ENCODE measurements at places on chromosomes 5 and 9.
A peak's percentile ranks its signal among the peaks of the same experiment; 100 is the strongest.

- DNase-seq = no peak
These were observed 343.2 kb downstream of the ACTL7B start for GRCh38 chr9:108512426-108513173.

GRCh38 chr9:79776581-79776980 is 204.8 kb downstream of the TLE4 start:
- DNase-seq = no peak

GRCh38 chr5:168467755-168468330 is 18.4 kb upstream of the RARS1 start:
- no peak for DNase-seq

- no peak for DNase-seq
These were observed 70.3 kb downstream of the CTSL start for GRCh38 chr9:87796196-87796595.

DNA sequence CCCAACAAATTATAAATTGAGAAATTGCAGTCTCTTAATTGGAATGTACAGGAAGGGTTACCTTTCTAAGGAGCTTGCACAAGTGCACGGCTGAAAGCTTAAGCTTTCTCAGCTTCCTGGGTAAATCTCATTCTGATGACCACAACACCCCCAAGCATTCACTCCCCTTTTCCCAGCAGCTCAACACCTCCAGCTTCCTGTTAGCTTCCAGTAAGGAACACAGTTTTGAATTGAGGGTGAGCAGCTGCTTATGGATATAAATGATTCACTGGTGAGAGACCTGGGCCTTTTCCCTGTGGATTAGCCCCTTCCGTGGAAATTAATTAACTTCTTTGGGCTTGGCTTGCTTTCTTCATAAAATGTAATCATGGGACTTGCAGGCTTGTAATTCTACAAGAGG is 101.2 kb downstream of the SLC28A3 start:
- no peak for DNase-seq

DNA sequence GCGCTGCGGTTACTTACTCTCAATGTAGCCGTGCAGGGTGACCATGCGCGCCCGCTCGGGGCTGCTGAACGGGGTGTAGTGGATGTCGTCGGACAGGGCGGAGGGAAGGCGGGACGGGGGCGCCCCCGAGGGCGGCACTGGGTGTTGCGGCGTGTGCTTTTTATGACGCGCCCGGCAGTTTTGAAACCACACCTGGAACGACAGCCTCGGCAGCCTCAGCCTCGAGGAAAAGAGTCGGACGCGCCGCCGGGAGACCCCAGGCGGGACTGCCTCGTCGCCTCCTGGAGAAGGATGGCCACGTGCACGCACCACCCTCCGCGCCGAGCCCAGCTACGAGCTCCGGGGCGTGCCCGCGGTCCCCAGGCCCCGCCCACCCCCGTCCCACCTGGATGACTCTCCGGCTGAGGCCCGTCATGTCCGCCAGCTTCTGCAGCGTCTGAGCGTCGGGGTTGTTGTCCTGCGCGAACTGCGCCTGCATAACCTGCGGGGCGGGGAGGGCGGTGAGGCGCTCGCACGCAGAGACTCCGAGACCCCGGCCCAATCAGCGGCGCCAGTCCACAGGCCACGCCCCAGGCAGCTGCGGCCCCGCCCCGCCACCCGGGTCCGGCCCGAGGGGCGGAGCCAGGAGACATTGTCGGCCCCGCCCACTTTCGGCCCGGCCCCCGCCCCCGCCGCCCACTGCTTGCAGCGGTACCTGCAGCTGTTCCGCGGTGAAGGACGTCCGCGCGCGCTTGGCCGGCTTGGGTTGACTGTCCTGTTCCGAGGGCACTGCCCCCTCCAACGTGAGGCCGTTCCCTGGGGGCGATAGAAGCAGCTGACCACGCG is 15.0 kb downstream of the LHX6 start:
- DNase-seq = peak; percentile 50

GRCh38 chr5:65066387-65067146 is 297.8 kb downstream of the CWC27 start:
- DNase-seq = no peak

GRCh38 chr5:97383996-97384395 is 200.9 kb upstream of the RIOK2 start:
- no peak for DNase-seq

- no peak for DNase-seq
These were observed 138.8 kb upstream of the WWC1 start for GRCh38 chr5:168152660-168153059.

DNA sequence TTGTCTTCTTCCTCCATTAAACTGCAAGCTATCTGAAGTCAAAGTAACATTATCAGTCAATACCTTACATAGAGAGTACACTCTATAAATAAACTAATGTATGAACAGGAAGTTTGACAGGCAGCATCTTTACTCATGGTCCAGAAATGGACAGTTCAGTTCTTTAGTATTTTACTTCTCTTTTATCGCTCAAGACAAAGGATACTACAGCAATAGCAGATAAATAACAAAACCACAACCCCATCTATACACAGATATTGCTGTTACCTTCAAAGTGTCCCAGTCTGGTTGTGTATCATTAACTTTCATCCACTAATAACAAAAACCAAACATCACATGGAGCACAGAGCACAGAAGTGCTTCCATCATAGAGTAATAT is 46.4 kb downstream of the SEMA5A start:
- no peak for DNase-seq

- DNase-seq = no peak
These were observed 26.9 kb upstream of the GALNT10 start for GRCh38 chr5:154163327-154164248.

DNA sequence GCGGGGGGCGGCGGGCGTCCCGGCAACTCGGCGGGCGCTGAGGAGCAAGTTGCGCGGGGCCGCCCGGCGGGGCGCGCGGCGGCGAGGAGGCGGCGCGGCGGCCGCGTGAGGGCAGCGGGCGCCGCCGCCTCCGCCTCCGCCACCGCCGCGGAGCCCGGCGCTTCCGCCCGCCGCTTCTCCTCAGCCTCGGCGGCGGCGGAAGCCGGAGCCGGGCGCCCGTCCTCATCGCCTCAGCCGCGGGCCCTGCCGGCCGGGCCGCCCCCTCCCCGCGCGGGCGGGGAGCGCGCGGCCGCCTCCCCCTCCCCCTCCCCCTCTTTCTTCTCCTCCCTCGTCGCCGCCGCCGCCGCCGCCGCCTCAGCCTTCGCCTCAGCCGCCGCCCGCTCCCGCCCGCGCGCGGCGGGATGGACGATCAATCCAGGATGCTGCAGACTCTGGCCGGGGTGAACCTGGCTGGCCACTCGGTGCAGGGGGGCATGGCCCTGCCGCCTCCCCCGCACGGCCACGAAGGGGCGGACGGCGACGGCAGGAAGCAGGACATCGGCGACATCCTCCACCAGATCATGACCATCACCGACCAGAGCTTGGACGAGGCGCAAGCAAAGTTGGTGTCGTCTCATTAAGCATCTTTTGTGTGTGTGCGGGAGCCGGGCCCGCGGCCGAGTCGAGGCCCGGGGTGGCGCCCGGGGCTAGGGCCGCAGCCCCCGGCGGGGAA is at the start of gene PBX3:
Gene PBX3, plus strand, starts transcription at position 321 of the 712 bp plus-strand sequence.
- peak; percentile 28 for DNase-seq

DNA sequence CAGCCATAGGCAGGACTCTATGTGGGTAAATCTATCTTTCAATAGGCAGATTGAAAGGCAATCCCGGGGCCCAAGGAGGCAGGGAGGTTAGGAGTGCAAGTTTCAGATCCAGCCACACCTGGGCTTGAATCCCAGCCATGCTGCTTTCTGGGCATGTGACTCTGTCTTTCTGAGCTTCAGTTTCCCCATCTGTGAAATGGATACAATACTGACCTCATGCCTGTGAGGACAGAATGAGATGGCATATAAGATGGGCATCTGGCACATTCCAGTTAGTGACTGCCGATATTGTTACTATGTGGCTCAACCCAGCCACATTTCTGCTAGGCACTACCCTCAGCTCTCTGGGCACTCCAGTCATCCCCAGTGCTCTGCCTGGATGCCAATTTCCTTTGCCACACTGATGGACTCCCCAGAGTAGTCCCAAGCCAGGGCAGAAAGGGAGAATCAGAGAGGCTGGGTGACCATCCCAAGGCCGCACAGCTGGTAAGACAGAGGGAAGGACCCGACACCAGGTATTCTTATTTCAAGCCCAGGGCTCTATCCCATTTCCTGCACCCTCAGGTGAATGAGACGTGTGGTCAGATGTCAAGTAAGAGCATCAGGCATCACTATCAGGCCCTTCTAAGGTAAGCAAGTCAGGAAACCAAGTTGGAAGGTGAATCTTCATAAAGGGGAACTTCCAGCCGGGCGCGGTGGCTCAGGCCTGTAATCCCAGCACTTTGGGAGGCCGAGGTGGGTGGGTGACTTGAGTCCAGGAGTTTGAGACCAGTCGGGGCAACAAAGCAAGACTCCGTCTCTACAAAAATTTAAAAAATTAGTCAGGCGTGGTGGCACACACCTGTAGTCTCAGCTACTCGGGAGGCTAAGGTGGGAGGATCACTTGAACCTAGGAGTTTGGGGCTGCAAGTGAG is 38.7 kb downstream of the SH3PXD2B start:
- DNase-seq = no peak

- no peak for DNase-seq
These were observed 802 bp downstream of the CCDC107 start for GRCh38 chr9:35658968-35659220.

GRCh38 chr5:91928754-91929521 is 545.8 kb upstream of the ARRDC3 start:
- DNase-seq = no peak

DNA sequence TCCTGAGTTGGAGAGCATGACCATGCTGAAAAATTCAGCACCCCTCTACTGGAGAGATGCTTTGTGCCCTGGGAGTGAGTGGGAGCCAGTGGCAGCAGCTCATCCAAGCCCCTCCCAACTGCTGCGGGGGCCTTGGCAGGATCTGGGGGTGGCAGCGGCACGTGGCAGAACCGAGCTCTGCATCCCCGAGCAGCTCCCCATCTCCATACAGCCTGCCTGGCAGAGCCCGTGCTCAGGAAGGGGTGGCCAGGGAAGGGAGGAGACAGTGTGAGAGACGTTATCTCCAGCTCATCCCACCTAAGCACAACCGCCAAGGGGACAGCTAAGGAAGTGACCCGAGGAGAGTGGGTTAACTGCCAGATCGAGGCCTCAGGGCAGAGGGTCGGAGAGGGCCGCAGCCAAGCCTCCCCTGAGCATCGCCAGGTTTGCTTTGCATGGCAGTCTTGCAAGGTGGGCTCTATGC is 17.2 kb upstream of the DPM2 start:
- no peak for DNase-seq

DNA sequence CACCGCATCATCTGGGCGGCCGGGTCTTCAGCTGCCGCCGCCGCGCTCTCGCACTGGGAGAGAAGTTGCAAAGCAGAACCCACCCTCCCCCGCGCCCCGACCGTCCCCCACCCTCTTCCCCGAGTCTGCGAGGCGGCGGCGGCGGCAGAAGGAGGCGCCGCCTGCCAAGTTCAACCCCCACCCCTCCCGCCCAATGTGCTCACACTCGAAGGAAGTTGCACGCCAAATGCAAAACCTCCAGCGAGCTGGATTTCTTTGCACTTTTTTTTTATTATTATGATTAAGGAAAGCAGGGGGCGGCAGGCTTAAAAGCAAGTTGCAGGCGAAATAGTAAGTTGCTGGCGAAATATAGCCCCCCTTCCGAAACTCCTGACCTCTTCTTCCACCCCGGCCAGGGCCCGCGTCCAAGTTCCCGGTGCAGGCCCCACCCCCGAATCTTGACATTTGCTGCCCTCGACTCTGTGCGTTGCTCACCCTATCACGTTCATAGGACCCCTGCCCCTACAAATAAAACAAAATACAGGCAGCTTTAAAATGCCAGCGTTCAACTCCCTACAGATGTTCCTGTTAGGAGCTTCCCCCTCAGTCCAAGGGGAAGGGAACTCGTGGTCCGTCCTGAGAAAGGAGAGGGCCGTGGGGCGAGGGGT is 1.1 kb upstream of the NR3C1 start:
- peak; percentile 46 for DNase-seq

GRCh38 chr5:8135742-8136141 is 266.8 kb downstream of the MTRR start:
- DNase-seq = no peak

DNA sequence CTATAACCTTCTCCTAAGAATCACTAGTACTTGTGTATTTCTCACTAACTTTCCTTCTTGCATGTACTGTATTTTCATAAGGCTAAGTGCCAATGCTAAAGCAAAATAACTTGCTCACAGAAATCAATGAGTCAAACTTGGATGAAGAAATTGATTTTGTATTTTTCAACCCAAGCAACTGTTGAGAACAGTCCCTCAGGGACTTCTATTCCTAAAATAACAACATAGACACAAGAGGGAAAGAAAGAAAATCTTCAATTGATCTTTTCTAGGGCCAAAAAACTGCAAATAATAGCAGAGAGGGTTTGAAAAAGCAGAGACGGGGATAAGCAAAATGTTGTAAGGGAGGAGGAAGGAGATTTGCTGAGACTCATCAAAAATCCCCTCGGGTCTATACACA is 69.8 kb downstream of the HABP4 start:
- no peak for DNase-seq

- no peak for DNase-seq
These were observed 145.1 kb upstream of the ADAMTS16 start for GRCh38 chr5:4995014-4995413.

DNA sequence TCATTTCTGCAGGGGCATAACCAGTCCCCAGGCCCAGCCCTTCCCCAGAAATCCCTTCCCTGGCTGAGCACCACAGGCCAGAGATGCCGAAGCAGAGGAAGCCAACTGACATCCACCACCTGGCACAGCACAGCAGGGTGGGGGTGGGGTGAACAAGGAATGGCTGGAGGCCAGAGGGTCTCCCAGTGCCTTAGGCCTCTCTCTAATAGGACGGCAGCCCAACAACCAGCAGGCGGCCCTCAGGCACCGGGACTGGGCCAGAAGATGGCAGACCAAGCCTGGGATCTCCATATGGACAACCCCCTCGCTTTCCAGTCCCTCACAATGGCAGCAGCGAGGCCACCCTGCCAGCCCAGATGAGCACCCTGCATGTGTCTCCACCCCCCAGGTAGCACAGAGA is 13.2 kb downstream of the PDLIM4 start:
- DNase-seq = no peak

GRCh38 chr9:70485273-70485858 is 70.9 kb upstream of the KLF9 start:
- no peak for DNase-seq

DNA sequence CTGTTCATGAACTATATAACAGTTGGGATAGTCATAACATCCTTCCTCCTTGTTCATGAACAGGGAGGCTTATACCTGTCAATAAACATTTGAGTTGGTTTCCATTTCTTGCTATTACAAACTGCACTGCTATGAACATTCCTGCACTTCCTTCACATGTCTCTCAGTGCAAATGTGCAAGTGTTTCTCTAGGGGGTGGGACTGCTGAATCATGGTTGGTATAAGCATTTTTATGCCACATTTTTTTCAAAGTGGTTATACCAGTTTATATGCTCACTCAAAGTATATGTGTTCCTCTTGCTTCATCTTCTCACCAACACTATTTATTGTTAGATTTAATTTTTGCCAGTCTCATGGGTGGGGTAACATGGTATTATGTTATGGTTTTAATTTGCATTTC is 25.8 kb upstream of the TPD52L3 start:
- no peak for DNase-seq

DNA sequence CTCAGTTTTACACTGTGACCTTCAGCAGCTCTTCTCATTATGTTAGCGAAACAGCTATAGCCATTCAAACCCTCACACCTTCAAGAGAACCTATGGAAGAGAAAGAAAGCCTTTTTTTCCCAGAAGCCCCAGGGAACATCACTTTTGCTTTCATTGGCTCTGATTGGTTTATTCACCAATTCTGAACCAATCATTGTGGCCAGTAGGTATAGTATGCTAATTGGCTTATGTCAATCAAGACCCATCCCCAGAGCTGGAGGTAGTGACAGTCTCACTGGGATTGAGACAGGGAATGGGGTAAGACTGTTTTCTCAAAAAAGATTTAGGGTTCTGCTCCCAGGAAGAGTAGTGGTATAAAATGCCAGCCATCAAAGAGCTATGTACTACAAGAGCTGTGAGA is 74.1 kb upstream of the FSD1L start:
- no peak for DNase-seq

Measured in stimulated activated CD4-positive, alpha-beta T cell treated with anti-CD3 and anti-CD28 coated beads, Interleukin-12 subunit alpha, Interleukin-12 subunit beta, amount 100 ng/mL, for 48 hours (primary cell).